ENCODE measurements at places on chromosomes 7 and 10.

- no peak for DNase-seq
Observed at GRCh38 chr7:121519548-121520521, 123.7 kb upstream of the FAM3C start.

- no peak for DNase-seq
Observed at GRCh38 chr7:42714356-42714755, 197.5 kb downstream of the C7orf25 start.

DNA sequence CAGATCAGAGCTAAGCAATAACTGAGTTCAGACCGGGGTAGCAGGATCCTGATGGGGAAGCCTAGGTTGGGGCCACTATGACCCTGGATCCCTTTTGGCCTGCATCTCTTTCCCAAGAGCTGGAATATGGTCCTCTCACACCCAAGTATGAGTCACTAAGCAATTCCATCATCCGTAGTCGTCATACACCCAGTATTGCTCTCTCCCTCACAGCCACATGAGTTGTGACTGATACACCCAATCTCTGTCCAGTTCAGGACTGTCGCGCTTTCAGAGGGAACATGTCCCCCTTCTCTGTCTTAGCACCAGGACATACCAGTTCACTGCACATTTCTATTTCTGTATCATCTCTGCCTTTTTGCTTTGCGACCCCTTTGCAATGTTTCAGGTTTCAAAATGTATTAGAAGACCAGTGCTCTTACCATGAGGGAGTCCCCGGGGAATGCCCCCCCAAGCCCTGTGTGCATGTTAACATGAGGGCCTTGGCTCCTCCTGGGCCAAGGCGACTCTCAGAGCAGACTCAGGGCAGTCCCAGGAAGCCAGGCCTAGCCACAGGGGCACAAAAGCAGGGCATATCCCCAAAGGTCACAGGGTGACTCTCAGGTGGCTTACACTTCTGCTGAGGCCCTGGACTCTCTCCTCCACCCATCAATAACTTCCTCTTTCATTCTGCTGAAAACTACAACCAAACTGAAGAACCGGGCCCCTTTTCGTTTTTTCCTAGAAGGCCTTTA, 75.3 kb upstream of the SAMD8 start:
- DNase-seq: no peak

DNA sequence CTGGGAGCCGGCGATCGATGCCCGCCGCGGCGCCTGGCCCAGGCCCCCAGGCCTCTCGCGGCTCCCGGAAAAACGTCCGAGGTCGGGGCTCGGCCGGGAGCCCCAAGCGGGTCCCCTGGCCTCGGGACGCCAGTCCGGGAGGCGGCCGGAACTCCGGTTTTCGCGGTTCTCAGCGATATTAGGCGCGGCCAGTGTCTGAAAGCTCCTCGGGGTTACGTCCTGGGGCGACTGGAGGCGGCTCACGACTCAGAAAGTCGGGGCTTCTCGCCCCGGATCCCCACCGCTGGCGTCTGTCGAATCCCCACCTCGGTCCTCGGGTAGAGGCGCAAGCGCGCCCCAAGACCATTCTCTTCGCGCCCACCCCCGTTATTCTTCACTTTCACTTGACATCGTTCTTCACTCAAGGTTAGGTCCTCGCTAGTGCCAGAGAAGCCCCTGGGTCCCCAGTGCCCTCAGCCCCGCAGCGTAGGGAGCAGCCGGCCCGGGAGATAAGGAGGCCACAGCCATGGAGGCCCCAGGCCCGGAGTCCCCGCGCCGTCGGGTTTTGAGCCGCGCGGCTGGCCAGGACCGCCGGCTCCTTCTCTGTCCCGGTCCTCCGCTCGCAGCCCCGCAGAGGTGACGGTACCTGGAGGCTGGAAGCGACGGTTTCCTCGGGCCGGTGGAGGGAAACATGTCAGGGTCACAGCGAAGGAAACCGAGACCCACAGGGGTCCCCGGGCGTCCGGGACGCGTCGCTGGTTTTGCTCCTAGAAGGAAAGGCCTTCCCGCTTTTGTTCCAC, 35.2 kb upstream of the EBLN1 start:
- no peak for DNase-seq

- DNase-seq: no peak
Observed at GRCh38 chr7:80403686-80404241, 108.1 kb downstream of the GNAT3 start.
